ENCODE measurements at places on chromosomes 11 and 22.
A peak's percentile ranks its signal among the peaks of the same experiment; 100 is the strongest.

DNA sequence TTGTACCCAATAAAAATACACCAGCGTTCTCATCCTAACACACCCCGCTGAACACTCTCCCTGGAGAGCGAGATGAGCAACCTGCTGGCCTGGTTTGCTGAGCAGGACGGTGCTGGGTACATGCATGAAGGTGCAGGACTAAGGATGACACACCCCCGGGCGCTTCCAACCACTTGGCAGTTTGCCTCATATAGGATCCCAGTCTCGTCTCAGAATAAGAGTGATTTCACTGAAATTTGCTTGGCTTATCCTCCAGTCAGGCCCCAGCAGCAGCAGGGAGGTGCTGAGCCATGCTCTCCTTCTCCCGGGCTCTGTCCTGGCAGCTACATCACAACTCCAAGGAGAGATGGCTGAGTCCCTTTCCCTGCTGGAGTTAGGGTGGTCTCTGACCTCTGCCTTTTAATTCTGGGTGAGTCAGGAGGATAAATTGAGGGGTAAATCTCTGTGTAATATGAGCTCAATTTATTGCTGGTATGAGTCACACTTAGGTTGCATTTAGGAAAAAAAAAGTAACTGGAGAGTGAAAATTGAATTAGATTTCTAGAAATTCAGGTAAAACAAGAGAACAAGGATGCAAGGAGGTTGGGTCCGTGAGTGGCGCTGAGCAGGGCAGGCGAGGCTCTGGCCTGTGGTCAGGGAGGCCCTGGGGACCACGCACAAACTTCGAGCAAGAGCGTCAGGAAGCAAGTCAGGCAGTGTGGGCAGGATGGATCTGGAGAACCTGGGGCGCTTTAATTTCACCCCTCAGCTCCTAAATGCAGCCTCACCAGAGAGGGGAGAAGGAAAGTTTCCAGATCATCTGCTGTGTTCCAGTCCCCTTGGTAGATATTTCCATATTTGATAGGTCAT is 974.0 kb downstream of the TBC1D22A start:
- no peak for DNase-seq

GRCh38 chr11:83035070-83035854 is 36.4 kb downstream of the RAB30 start:
- no peak for DNase-seq

DNA sequence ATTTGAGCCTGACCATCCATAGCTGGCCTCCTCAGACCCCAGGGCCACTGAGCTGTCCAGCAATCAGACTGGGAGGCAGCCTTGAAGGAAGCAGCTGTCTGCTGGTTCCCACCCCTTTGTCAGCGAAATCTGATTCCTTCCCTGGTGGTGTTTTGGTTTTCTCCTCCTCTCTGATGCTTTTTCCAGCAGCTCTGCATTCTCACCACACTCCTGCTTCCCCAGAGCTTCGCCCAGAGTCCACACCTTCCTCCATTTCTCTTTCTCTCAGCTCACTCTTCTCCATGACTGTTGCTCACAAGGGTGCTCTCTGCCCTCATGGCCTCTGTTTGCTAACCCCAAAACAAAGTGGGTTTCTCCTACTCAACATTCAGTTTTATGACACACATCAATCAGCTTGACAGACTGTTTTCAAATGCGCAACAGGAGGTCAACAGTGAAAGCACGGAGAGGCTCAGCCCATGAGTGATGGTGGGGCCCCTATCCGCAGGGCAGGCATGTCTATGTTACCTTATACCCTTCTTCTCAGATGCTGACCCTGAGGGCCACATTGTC is 130.6 kb upstream of the MTNR1B start:
- no peak for DNase-seq

DNA sequence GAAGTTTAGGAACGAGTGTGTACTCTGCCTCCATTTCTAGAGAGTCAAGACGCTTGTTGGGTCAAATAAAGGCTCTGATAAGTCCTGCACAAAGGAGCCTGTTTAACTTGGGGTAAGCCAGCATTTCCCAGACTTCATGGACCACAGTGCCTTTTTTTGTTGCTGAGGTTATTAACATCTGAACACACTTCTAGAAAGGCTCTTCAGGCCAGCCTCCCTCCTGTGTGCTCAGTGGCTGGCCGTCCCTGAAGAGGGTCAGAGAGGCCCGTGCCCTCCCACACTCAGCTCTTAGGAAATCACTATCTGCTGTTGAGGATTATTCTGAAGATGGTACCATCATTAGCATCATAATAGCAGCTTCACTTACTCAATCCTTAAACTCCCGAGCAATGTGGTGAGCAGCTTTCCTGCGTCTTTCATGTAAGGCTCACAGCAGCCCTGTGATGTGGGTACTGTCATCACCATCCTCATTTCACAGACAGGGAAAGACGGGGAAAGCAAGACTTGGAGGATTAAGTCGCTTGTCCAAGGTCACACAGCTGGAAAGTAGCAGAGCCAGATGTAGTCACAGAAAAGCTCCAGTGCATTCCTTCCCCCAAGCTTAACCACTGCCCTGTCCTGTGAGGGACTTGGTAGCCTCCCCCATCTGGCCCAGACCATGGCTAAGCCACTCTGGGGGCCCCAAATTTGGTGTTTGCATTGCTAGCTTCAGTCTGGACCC is 71.3 kb downstream of the TSPAN18 start:
- DNase-seq: no peak

- DNase-seq: peak; percentile 40
These were observed 30.3 kb downstream of the PDGFB start for GRCh38 chr22:39214383-39215069.

- no peak for DNase-seq
These were observed 3.2 kb downstream of the CRY2 start for GRCh38 chr11:45850446-45850845.

DNA sequence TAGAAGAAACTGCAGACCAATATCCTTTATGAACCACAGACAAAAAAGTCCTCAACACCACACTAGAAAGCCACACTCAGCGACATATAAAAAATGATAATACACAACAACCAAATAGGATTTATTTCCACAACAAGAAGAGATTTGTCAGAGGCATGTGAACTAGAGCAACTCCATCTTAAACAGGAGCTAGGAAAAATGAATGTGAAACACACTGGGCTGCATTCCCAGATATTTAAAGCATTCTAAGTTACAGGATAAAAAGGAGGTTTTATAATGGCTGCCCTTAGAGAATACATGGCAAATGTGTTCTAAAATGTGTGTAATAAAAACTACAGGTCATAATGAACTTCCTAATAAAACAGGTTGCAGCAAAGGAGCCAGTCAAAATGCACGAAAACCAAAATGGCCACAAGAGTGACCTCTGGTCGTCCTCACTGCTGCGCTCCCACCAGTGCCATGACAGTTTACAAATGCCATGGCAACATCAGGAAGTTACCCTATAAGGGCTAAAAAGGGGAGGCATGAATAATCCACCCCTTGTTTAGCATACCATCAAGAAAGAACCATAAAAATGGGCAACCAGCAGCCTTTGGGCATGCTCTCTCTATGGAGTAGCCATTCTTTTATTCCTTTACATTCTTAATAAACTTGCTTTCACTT is 21.8 kb downstream of the XKR3 start:
- DNase-seq: no peak

- DNase-seq: no peak
These were observed 21.0 kb downstream of the RPL3 start for GRCh38 chr22:39298241-39298987.

- no peak for DNase-seq
These were observed 24.6 kb upstream of the LRRC32 start for GRCh38 chr11:76695133-76695532.

DNA sequence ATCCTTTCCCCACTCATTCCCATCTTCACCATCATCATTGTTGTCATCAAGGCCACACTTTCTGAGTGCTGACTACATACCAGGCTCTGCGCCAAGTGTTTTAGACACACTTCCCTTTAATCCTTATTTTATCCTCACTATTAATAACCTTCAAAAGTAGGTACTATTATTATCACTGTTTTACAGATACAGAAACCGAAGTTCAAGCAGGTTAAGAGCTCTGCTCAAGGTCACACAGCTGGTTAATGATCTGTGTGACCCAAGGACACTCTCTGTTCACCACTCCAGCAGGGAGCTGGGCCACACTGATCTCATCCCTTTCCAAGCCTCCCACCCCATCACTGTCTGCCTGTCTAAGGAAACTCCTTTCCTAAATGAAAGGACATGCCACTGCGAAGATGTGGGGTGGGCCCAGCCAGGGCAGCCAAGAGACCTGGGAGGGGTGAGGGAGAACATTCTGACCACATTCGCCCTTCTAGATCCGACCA is 17.2 kb upstream of the TSKU start:
- DNase-seq: no peak

DNA sequence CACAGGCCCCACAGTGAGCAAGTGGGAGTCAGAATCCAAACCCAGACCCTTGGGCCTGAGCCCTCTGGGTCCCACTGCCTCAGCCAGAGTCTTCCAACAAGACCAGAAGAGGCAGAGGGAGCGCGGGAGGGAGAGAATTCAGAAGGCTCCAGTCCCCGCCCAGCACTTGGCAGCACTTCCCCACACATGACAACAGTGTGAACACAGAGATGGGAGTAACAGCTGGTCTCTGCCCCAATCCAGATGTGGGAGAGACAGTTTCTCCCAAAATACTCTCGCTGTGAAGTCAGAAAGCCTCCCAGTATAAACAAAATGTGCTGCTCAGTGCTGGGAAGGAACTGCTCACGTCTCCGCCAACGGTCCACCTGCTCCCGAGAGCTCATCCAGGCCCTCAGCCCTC is 219.9 kb downstream of the MN1 start:
- DNase-seq: no peak

GRCh38 chr11:92424281-92424680 is 199.7 kb downstream of the FAT3 start:
- no peak for DNase-seq

DNA sequence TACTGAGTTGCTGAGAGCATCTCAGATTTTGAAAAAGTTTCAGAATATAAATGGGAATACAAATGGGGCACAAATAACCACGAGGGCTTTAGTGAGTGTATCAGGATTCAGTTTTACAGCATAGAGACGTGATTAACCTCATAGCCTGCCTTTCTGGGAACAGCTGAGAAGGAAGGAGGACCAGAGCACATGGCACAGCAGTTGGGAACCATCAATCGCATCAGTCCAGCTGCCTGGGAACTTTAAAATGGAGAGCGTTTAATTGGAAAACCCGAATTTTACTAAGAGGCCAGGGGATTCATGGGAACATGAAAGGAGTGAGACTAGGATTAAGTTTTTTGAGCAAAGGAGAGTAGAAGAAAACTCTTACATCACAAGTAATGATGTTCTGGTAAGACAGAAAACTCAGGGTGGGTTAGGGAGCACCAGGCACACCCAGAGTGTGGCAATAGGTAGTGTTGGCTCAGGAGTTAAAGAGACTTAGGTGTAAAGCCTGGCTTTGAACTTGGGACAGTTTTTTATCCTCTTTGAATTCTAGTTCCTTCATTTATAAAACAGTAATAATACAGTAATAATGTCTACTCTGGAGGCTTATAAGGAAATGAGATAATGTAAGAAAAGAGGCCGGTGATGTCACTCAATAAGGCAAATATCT is 40.2 kb downstream of the FZD4 start:
- DNase-seq: no peak

DNA sequence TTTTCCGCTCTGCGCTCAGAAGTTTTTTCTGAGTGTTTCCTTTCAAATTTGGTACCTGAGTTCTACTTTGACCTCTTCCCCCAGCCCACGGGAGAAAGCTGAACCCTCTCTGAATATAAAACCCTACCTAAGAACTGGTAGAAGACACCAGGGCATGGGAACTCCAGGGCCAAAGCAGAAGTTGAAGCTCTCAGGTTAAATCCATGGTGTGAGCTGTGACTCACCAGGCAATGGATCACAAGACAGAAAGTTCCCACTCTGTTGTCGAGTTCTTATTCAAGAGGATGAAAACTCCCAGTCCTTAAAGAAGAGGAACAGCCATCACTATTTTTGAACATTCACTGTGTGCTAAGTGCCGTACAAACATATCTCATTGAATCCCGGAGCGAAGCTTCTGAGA is 8.9 kb downstream of the TMEM218 start:
- no peak for DNase-seq

- DNase-seq: no peak
These were observed 15.6 kb downstream of the ARAP1 start for GRCh38 chr11:72736452-72737069.
